ENCODE measurements at places on chromosomes 4 and X. TPM values are rescaled to one million over a fixed set of nuclear protein-coding genes. Genes with fewer than 3 reads are reported as not detected.

Gene TCEAL7
- not detected for total RNA-seq

DNA sequence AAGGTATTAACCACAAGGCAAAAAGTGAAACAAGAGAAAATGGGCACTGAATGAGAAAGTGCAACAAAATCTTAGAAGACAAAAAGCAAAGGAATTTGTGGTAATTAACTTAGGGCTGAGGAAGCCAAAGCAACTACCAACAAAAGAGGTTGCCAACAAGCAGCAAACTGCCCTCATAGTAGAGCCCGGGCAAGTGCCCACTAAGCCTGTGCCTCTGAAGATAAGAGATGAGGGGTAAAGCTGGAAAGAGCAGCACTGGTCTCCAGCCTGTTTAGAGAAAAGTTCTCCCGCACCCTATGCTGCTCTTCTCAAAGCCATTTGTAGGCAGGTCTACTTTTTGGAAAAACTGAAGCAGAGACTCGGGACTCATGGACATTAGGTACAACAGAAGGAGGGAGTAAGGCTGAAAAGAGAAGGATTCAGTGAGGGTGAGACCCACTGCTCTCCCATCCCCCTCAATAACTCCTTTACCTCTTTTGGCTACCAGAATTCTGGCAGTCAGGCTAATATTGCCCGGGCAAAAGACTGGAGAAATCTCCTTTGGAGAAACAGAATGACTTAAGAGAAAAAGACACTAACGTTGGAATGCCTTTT lies 29.6 kb upstream of the KCNE5 start:
- peaks cover 37% of the 10 kb centered on the region for H3K36me3 ChIP-seq
- no peak overlapping the region for H3K4me3 ChIP-seq
- no peaks in the 10 kb centered on the region for H3K4me1 ChIP-seq
- H3K27ac ChIP-seq = no peak overlapping the region
- no peaks in the 10 kb centered on the region for H3K27me3 ChIP-seq

GRCh38 chrX:40153345-40154249 lies 55.8 kb upstream of the BCOR start:
- DNase-seq = peak; percentile 91
- peaks cover 1% of the 10 kb centered on the region for H3K36me3 ChIP-seq
- peak overlapping the region; percentile 72 for H3K4me3 ChIP-seq
- H3K27me3 ChIP-seq = no peaks in the 10 kb centered on the region

GRCh38 chr4:80206521-80207171 lies 9.3 kb downstream of the PRDM8 start:
- peaks cover 4% of the 10 kb centered on the region for H3K4me1 ChIP-seq
- peaks cover 5% of the 10 kb centered on the region for H3K27me3 ChIP-seq
- no peak for DNase-seq
- H3K36me3 ChIP-seq = no peaks in the 10 kb centered on the region
- H3K27ac ChIP-seq = no peak overlapping the region

GRCh38 chrX:125093852-125094251 lies 225.8 kb upstream of the TEX13C start:
- H3K27ac ChIP-seq = no peak overlapping the region
- no peaks in the 10 kb centered on the region for H3K36me3 ChIP-seq
- H3K27me3 ChIP-seq = no peaks in the 10 kb centered on the region
- no peak overlapping the region for H3K4me3 ChIP-seq
- peaks cover 2% of the 10 kb centered on the region for H3K4me1 ChIP-seq

DNA sequence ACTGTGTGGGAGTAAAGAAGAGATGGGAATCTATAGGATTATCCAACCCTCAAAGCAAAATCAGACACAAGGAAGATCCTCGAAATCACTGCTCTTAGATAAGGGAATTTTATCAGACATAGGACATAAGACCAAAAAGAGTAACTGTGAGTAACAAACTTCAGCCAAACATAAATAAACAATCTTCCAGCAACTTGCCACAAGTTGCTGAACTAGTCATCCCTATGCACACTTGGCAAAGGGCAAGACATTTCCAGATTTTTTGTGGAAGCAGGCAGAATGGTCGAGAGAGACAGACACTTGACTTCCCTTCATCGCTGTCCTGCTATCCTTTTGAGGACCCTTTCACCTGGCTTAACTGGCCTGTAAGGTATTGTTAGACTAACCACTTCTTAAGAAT lies 89.6 kb downstream of the KCNIP4 start:
- no peak overlapping the region for H3K27ac ChIP-seq
- H3K27me3 ChIP-seq = peaks cover 5% of the 10 kb centered on the region
- H3K4me3 ChIP-seq = no peak overlapping the region
- no peaks in the 10 kb centered on the region for H3K36me3 ChIP-seq
- no peak for DNase-seq

All from activated naive CD4-positive, alpha-beta T cell treated with anti-CD3 and anti-CD28 coated beads for 36 hours (primary cell).